ENCODE measurements at places on chromosomes 11 and 22. TPM values are rescaled to one million over a fixed set of nuclear protein-coding genes. Genes with fewer than 3 reads are reported as not detected.

SPI1 gene
- 0.30 TPM for total RNA-seq

DDI1 gene
- not detected for total RNA-seq

NPTXR gene
- total RNA-seq, result 1.4 TPM

ANKRD49 gene
- 22.4 TPM for total RNA-seq

LRRC55 gene
- not detected for total RNA-seq

DNA sequence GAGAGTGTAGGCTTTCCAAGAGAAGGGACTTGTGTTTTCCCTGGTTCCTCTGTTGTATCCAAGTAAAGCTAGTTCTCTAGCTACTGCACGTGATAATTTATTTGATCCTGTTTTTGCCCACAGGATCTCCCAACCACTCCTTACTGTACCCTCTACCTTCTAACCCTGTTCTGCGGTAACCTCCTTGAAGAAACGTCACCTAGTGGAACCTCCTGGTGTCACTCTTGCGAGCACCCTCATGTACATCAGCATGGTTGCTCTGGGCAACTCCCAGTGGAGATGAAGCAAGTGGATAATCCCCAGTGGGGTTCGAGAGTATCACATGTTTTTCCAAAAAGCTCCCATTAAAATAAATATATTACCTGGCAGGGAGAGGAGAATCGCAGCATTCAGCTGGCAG is 108.9 kb upstream of the CLMP start:
- peak; percentile 20 for DNase-seq

DNA sequence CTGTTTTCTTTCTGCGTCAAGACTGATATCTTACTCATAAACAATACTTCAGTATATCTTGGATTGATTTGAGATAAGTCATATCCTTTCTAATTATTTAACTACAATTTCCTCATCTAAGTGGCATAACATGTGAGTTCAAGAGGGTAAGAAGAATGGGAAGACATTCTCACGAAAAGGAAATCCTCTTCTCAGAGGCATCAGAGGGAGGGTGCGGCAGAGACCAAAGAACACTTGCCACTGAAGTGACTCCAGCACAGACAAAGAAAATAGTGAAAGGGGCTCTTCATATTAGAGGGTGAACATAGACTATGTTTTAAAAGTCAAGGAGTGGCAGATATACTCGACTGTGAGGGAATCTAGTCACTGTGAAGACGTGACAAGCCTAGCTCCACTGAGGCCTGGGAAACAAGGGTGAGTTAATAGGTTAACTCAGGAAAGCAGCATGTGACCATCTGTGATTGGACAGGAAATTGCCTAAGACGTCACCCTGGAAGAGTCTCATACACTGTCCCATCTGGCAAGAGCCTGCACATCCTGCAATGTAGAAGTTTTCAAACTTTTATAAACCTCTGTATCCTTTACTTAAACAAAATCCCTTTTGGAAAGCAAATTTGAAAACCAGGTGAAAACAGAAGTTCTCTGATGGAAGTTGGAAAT is 1.9 kb upstream of the MMP1 start:
- no peak for DNase-seq

DNA sequence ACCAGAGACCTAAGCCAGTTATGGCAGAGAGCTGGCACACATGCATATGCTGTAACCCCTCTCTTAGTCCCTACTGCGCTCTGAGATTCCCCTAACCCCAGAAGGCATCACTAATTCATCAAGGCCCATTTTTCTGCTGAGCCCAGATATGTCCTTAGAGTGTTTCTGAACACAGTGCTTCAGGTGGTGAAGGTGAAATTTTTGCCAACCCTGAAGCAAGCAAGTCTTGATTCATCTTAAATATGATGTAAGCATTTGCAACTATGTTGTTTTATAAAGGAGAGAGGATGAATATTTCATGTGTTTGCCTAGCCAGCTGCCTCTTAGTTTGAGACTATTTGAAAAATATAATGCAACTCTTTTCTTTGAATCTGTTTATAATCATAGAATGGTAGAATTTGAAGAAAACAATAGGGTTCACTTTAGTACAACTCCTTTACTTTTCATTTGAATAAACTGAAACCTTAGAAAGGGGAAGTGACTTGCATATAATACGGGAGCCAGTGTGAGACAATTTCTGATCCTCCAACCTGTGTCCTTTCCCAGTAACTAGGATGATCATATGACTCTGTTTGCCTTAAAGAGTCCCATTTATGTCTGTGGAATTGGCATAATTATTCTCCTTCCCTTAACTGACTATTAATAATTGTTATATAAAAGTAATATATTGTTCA is 194.3 kb upstream of the MTNR1B start:
- DNase-seq, result no peak

- no peak for DNase-seq
Observed at GRCh38 chr11:57155838-57156607, 25.7 kb upstream of the LRRC55 start.
